Tibial nerve (tissue), 4 donors: ENCODE measurements at places on chromosomes 7 and 10. TPM values are rescaled to one million over a fixed set of nuclear protein-coding genes. Genes with fewer than 3 reads are reported as not detected.

Gene SOSTDC1
- 2.1 TPM for total RNA-seq

Gene SEMA3D
- total RNA-seq = 12.7 TPM

Gene KLHL7
- 26.0 TPM for total RNA-seq

Gene PDE6C
- not detected for total RNA-seq

Gene PFKFB3
- total RNA-seq = 183 TPM

Gene VWA2
- total RNA-seq = 0.22 TPM

Gene ADIRF
- total RNA-seq = 849 TPM

Gene ASAH2
- total RNA-seq = under 0.01 TPM

Gene ASB10
- not detected for total RNA-seq

Gene UBTD1
- total RNA-seq = 16.6 TPM

Gene GNGT1
- total RNA-seq = not detected

Gene IL6
- total RNA-seq = 6.3 TPM

Gene VAX1
- not detected for total RNA-seq

Gene PDE1C
- total RNA-seq = 28.3 TPM

Gene OR2A42
- not detected for total RNA-seq

Gene TPK1
- total RNA-seq = 4.5 TPM

Gene DMBT1
- not detected for total RNA-seq

Gene RHOBTB1
- 5.9 TPM for total RNA-seq

Gene BHLHA15
- not detected for total RNA-seq

Gene BTBD16
- not detected for total RNA-seq

Gene C10orf53
- total RNA-seq = not detected

Gene HBP1
- total RNA-seq = 157 TPM

Gene SUFU
- total RNA-seq = 15.0 TPM

Gene MAPK8
- total RNA-seq = 59.6 TPM

Gene PTPRE
- 29.7 TPM for total RNA-seq

Gene SP4
- 11.9 TPM for total RNA-seq

Gene C10orf143
- total RNA-seq = 8.6 TPM

Gene TAS2R5
- total RNA-seq = 9.0 TPM

Gene AZGP1
- 127 TPM for total RNA-seq
